ENCODE measurements at places on chromosomes 6 and 20. TPM values are rescaled to one million over a fixed set of nuclear protein-coding genes. Genes with fewer than 3 reads are reported as not detected.

SIRPA gene
- total RNA-seq, result 39.6 TPM

CAGE1 gene
- total RNA-seq, result not detected

PFDN4 gene
- 15.3 TPM for total RNA-seq

RBM24 gene
- total RNA-seq, result 0.33 TPM

ACAT2 gene
- 13.6 TPM for total RNA-seq

All from spleen (tissue), 13 donors.